ENCODE measurements at places on chromosomes 13 and 19.

GRCh38 chr13:112754281-112755025 is 64.6 kb downstream of the ATP11A start:
- DNase-seq = no peak

DNA sequence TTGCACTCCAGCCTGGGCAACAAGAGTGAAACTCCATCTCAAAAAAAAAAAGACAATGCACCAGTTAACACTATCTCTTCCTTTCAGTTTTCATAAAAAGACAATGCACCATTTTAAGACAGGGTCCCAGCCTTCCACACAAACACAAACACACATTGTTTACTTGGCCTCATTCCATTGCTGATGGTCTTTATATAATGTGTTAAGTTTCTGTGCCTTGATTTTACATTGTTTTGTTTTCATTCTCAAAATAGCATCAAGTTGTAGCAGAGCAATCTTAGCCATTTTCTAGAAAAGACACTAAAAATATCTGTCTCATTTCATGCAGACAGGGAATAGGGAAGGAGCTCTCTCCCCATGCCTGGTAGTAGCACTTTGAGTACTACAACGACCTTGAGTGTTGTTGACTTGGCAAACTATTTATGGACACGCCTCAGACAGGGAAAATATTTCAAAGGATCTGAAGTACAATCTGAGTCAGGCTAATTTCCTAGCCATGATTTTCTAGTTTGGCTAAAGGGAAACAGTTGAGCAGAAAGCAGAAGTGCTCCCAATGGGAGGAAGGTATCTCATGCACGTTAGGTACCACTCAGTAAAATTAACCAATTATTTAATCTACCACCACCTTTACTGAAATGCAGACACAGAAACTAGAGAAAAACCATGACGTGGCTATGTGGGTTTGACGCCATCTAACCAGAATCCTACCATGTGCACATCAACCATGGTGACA is 120.6 kb downstream of the ABCC4 start:
- peak; percentile 17 for DNase-seq

GRCh38 chr13:73521290-73521624 is 462.5 kb downstream of the KLF5 start:
- peak; percentile 23 for DNase-seq

DNA sequence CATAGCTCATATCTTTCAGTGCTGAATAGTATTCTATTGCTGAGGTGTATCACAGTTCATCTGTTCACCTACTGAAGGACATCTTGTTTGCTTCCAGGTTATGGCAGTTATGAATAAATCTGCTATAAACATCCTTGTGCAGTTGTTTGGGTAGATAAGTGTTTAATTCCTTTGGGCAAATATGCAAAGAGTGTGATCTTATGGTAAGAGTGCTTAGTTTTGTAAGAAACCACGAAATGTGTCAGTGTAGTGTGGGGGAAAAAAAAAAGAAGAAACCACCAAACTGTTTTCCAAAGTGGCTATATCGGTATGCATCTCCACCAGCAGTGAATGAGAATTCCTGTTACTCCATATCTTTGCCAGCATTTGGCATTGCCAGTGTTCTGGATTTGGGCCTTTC is 93.3 kb downstream of the PIBF1 start:
- DNase-seq = peak; percentile 7

- DNase-seq = no peak
Observed at GRCh38 chr19:18683958-18684641, 620 bp downstream of the CRTC1 start.

- no peak for DNase-seq
Observed at GRCh38 chr19:6952956-6953355, 65.6 kb downstream of the ADGRE1 start.

- no peak for DNase-seq
Observed at GRCh38 chr13:112200200-112200599, 133.3 kb downstream of the SOX1 start.

DNA sequence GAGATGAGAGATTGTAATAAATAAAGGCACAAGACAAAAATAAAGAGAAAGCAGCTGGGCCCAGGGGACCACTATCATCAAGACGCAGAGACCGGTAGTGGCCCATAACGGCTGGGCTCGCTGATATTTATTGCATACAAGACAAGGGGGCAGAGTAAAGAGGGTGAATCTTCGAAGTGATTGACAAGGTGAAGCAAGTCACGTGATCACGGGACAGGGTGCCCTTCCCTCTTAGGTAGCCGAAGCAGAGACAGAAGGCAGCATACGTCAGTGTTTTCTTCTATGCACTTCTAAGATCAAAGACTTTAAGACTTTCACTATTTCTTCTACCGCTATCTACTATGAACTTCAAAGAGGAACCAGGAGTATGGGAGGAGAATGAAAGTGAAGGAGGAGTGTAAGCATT is 4.6 kb upstream of the PRKCG start:
- DNase-seq = no peak

GRCh38 chr13:89057862-89058261 is 1386.7 kb downstream of the SLITRK5 start:
- no peak for DNase-seq

Data from renal cortical epithelial cell (primary cell).